Muscle of leg (tissue), 16 donors: ENCODE measurements at places on chromosomes 4 and X. TPM values are rescaled to one million over a fixed set of nuclear protein-coding genes. Genes with fewer than 3 reads are reported as not detected.

DNA sequence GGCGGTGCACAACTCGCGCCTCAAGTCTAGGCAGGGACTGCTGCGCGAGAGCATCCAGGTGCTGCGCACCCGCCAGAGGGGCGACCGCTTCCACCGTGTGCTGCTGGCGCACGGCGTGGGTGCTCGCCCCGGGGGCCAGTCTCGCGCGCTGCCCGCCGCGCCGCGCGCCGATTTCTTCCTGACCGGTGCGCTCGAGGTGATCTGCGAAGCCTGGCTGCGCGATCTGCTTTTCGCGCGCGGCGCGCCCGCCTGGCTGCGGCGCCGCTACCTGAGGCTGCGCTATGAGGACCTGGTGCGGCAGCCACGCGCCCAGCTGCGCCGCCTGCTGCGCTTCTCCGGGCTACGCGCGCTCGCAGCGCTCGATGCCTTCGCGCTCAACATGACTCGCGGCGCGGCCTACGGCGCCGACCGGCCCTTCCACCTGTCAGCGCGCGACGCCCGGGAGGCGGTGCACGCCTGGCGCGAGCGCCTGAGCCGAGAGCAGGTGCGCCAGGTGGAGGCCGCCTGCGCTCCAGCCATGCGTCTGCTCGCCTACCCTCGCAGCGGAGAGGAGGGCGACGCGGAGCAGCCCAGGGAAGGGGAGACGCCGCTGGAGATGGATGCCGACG, 1.3 kb downstream of the CHST7 start:
- H3K4me1 ChIP-seq: peaks cover 9% of the 10 kb centered on the region
- no peaks in the 10 kb centered on the region for H3K36me3 ChIP-seq
- H3K27me3 ChIP-seq: peaks cover 35% of the 10 kb centered on the region
- H3K4me3 ChIP-seq: peak overlapping the region; percentile 50
- no peak overlapping the region for H3K27ac ChIP-seq

Gene S100P
- total RNA-seq: 2.1 TPM

Gene ACE2
- total RNA-seq: 0.04 TPM

- H3K27ac ChIP-seq: peak overlapping the region; percentile 45
- DNase-seq: peak; percentile 31
- H3K4me3 ChIP-seq: no peak overlapping the region
- H3K4me1 ChIP-seq: peaks cover 2% of the 10 kb centered on the region
These were observed 63.6 kb downstream of the REPS2 start for GRCh38 chrX:17009856-17010625.

GRCh38 chrX:73847100-73847499, 284.1 kb downstream of the CHIC1 start:
- no peaks in the 10 kb centered on the region for H3K27me3 ChIP-seq
- no peak overlapping the region for H3K4me3 ChIP-seq
- H3K4me1 ChIP-seq: no peaks in the 10 kb centered on the region
- peaks cover 23% of the 10 kb centered on the region for H3K36me3 ChIP-seq
- H3K27ac ChIP-seq: no peak overlapping the region
- no peak for DNase-seq

DNA sequence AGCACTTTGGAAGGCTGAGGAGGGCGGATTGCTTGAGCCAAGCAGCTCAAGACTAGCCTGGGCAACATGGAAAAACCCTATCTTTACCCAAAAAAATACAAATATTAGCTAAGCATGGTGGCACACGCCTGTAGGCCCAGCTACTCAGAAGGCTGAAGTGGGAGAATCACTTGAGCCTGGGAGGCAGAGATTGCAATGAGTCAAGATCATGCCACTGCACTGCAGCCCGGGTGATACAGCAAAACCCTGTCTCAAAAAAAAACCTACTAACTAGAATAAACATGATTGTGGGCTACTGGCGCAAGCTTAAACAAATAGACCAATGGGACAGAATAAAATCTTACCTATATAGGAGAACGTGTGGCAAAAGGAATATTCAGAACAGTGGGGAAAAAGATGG, 7.3 kb downstream of the CDKL2 start:
- no peak overlapping the region for H3K4me3 ChIP-seq
- no peaks in the 10 kb centered on the region for H3K36me3 ChIP-seq
- no peaks in the 10 kb centered on the region for H3K27me3 ChIP-seq
- no peaks in the 10 kb centered on the region for H3K4me1 ChIP-seq

- DNase-seq: peak; percentile 45
- peaks cover 10% of the 10 kb centered on the region for H3K4me1 ChIP-seq
- no peak overlapping the region for H3K27ac ChIP-seq
- H3K36me3 ChIP-seq: no peaks in the 10 kb centered on the region
- H3K4me3 ChIP-seq: no peak overlapping the region
These were observed 53.8 kb downstream of the APLN start for GRCh38 chrX:129600981-129601424.

DNA sequence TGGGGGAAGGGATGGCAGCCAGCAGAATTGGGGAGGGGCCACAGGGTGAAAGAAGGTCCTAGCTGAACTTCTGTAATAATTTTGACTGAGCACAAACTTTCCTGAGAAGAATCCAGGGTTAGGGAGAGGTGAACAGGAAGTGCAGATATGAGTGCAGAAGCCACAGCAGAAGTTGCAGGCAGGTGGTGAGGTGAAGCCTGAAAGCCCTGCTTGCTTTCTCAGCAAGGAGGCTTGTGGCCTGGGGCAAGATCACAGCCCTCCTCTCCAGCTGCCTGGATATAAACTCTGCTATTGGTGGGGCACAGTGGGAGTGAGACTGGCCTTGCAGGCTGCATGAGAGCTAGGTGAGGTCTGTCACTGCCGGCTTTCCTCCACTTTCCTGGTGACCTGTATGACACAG, 44.1 kb upstream of the UPRT start:
- H3K36me3 ChIP-seq: no peaks in the 10 kb centered on the region
- H3K27ac ChIP-seq: no peak overlapping the region
- DNase-seq: no peak
- no peak overlapping the region for H3K4me3 ChIP-seq
- peaks cover 2% of the 10 kb centered on the region for H3K27me3 ChIP-seq

Gene FAM47E
- total RNA-seq: 1.9 TPM

DNA sequence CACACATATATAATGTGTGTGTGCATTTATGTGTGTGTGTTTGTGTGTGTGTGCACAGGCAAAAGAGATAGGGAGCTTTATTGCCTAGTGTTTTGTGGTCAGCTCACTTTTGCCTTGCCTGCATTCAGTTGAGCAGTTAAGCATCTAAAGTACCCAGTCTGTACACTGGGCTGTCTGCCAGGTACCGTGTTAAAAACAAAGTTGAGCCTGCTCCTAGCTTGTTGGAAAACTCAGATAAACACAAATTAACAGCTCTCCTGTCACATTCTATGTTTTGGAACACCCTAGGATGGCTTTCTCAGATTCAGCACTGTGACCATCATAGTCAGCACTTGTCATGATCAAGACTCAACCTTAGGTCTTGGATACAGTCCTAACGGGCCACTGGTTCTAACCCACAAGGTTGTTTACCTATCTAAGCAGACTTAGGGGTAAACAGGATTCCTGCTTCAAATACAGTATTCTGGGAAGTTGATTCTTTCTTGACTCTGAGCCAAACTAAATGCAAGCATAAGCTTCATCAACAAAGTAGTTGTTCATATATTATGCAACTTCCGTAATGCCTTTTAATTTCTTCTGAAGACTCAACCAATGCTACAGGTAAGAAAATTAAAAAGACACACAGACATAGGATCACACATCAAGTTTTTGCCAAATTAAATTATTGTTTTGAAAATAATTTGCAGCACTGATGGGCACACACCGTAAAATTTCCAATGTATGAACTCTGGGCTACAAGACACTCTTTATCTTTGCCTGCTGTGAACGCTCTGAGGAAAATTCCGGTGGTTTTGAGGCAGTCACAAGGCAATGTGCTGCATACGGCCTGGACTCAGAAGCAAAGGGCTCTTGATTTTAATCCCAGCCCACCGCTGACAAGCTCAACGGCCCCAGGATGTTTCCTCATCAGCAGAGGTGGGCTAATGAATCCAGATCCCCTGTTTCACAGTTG, 11.3 kb upstream of the CD99 start:
- H3K27ac ChIP-seq: no peak overlapping the region
- peaks cover 2% of the 10 kb centered on the region for H3K27me3 ChIP-seq
- no peaks in the 10 kb centered on the region for H3K36me3 ChIP-seq
- DNase-seq: no peak

- DNase-seq: no peak
- H3K4me1 ChIP-seq: no peaks in the 10 kb centered on the region
- H3K36me3 ChIP-seq: no peaks in the 10 kb centered on the region
- no peak overlapping the region for H3K4me3 ChIP-seq
These were observed 41.4 kb upstream of the CHRDL1 start for GRCh38 chrX:110836982-110837381.

Gene FOXR2
- not detected for total RNA-seq

- no peak overlapping the region for H3K27ac ChIP-seq
- no peaks in the 10 kb centered on the region for H3K4me1 ChIP-seq
- no peak overlapping the region for H3K4me3 ChIP-seq
- DNase-seq: no peak
These were observed 111.7 kb downstream of the LINC00632 start for GRCh38 chrX:140821280-140821679.

Gene UNC5C
- total RNA-seq: 0.75 TPM

Gene SMARCA1
- total RNA-seq: 75.3 TPM

- no peaks in the 10 kb centered on the region for H3K36me3 ChIP-seq
- no peaks in the 10 kb centered on the region for H3K4me1 ChIP-seq
- H3K27ac ChIP-seq: no peak overlapping the region
- no peak overlapping the region for H3K4me3 ChIP-seq
These were observed 145.6 kb upstream of the PCDH18 start for GRCh38 chr4:137677863-137678262.

- no peak for DNase-seq
- no peaks in the 10 kb centered on the region for H3K36me3 ChIP-seq
- H3K27me3 ChIP-seq: peaks cover 4% of the 10 kb centered on the region
These were observed 19.2 kb downstream of the SLC9A7 start for GRCh38 chrX:46739736-46740135.

DNA sequence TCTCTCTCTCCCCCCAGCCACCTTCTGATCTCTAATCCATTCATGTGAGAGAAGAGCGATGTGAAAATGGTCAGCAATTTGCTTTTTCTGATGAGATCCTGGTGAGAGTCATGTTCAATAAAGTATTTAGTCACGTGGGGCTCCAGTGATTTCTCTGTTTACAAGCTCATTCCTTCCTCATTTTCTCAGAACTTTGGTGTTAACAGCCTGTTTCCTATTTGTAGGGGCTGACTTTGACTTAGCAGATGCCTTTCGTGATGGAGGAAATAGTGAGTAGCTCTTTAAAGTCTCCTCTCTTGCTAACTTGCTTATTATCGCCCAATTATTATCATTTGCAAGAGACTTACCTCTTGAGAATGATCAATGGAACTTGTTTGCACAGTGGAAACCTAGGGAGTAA, 72.6 kb upstream of the CD99 start:
- H3K27ac ChIP-seq: no peak overlapping the region
- H3K4me3 ChIP-seq: no peak overlapping the region
- no peaks in the 10 kb centered on the region for H3K36me3 ChIP-seq
- H3K27me3 ChIP-seq: no peaks in the 10 kb centered on the region

DNA sequence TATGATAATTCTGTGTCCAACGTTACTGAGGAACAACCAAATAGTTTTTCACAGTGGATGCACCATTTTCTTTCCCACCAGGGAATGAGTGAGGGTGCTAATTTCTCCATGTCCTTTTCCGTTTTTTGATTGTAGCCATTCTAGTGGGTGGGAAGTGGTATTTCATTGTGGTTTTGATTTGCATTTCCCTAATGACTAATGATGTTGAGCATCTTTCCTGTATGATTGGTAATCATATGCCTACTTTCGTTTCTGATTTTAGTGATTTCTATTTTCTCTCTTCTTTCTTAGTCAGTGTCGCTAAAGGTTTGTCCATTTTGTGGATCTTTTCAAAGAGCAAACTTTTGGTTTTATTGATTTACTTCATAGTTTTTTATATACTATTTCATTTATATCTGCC, 32.1 kb upstream of the TEX13D start:
- no peak overlapping the region for H3K4me3 ChIP-seq
- no peak overlapping the region for H3K27ac ChIP-seq

DNA sequence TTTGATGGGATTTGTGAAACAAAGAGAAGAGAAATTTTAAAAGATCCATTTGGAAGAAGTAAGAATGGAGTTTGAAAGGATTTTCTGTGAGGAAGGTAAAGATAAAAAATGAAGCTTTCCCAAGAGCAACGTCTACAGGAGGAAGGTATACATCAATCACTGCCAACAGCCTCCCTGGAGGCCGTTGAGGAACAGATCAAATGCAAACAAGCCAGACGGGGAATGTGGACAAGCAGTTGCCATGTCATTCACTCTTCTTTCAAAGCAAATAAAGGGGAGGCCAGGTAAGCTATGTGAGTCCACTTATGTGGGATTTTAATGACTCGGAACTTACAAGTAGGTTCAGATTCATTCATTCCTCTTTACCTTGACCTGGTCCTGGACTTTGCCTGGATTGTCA, 1020.5 kb upstream of the AGA start:
- H3K27ac ChIP-seq: no peak overlapping the region
- DNase-seq: no peak
- no peaks in the 10 kb centered on the region for H3K4me1 ChIP-seq
